ENCODE measurements at places on chromosomes 6 and 20.

DNA sequence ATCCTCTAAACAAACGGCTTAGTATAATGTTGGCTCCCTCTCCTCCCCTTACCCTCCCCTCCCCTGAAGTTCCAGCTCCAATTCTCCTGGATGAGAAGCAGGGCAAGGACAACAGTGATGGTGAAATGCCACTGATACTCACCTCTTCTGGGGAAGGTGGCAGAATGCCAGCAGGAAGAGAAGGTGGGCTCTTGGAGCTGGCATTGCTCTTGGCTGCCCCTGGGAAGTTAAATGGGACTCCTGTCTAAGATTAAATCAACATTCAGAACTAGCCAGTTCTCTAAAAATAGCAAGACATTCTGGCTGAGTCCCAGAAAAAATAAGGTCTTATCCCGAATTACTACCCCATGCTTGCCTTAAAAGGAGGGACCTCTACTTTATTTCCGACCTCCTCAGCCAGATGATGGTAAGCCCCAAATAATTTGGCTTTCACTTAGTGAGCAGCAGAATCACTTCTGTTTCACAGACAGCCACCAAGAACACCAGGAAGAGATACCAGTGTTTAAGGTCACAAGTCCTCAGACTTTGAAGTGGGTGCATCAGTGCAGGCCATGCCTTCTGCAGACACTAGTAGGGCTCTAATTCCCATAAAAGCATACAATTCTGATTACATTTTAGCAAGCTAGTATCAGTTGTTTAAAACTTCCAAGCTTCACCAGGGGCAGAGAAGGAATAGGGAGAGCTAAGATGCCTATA lies 46.0 kb upstream of the IL17A start:
- DNase-seq: no peak

DNA sequence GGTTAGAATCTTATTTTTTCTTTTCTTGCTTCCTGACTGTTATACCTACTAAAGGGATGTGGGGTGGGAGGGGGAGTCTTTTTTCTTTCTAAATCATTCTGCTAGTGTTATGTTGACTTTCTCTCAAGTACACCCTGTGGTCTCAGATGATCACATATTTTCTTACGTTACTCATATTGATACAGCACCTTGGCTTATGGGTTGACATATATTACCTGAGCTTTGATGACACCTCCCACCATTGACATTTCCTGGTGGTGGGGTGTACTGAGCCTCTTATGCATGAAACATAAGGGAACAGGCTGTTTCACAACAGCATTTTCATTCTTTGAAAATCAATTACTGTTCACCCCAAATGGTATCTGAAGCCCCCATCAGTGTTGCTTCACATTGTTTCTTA lies 169.8 kb downstream of the MMS22L start:
- no peak for DNase-seq

DNA sequence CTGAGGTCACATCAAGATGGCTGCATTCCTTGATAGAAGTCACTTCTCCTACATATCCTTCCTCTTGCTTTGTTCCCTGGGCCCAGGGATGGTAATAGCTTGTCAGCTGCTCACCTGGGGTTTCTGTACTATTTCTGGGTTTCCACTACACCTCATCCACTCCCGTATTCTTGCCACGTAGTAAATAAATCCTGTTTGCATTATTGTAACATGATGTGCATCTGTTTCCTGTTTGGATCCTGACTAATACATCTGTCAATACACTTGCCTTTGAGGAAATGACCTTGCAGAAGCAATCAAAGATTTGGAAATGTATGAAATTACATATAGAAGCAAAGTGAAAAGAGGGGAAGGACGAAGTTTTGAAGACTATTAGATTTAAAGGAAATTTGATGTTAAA lies 619.0 kb downstream of the PHF3 start:
- no peak for DNase-seq

DNA sequence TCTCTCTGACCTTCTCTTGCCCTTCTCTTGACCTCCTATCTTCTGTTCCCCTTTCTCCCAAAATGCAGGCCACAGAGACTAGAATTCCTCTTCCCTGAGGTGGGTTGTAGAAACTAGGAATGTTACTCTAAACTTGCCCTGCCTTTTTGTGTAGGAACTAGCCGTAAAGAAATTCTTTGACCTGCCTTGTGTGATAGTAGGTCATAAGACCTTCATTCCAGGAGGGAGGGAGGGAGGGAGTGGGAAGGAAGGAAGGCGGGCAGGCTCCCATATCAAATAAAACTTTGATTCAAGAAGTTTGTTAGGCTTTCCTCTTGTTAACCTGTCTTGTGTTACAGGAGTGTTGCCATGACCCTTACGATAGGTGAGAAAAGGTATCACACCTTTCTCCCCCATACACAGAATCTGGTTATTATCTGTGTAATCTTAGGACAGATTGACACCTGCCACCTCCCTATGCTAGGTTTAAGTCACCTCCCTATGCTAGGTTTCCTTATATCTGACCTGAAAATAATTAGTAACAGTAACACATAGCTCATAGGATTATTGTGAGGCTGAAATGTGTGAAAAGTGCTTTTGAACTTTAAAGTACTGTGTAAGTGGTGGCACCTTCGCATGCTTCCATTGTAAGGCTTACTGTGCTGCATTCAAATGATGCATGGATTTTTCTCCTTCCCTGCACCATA lies 32.6 kb upstream of the FUCA2 start:
- no peak for DNase-seq

GRCh38 chr6:158072083-158072721 lies 90.5 kb downstream of the SYNJ2 start:
- no peak for DNase-seq

GRCh38 chr6:35190306-35190705 lies 23.4 kb upstream of the SCUBE3 start:
- DNase-seq: no peak

GRCh38 chr6:83436674-83437073 lies 5.8 kb upstream of the ME1 start:
- no peak for DNase-seq

DNA sequence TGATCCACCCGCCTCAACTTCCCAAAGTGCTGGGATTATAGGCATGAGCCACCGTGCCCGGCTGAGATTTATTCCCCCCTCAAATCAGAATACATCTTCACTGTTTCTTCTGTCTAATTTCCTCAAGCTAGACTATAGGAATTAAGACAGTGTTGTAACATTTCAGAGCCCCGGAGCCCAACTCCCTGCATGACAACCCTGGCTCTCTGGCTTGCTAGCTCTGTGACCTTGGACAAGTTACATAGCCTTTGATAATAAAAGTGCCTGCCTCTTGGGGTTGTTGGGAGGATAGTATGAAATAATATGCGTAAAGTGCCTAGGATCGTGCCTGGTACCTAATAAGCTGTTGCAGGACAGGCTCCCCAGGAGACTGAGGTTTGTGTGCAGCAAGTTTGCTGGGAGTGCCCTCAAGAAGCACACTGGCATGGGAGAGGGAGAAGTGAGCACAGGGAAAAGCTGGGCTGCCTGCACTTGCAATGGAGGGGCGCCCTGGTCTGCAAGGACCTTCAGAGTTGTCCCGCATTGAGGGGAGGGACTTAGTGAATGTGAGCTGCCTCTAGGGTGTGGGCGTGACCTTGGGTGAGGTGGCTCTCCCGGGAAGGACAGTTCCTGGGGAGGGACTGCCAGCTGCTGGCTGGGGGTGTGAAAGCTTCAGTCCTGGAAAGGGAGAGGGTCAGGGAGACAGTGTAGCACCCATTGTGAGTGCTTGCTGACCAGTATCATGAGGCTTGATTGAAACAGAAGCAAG lies 43.4 kb downstream of the TAF8 start:
- DNase-seq: no peak

DNA sequence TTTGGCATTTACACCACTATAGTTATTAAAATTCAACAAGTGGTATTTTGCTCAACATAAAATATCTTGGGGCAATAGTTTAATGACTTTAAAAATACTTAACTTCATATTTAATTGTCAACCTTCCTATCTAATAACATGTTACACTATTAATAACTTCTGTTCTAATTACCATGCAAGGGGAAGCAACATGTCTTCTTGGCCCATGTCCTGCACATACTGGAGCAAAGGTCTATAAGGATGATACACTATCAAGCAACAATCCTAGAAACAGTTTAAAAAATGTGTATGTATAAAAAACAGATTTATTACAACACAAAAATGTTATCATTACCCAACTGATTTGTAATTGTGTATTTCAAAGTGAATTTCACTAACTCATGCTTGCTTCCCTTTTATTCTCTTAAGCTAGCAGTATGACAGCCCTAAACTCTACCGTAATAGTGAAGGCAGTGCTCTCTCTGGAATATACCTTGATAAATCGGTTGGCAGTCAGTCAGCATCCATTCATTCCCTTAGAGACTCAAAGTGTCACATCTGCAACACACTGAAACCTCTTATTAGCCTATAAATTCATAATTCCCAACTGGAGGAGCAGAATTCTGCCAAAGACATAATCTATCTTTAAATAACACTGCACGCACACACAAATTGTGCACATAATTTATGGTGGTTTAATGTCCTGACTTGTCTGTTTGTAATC lies 18.3 kb downstream of the CCNC start:
- DNase-seq: no peak

DNA sequence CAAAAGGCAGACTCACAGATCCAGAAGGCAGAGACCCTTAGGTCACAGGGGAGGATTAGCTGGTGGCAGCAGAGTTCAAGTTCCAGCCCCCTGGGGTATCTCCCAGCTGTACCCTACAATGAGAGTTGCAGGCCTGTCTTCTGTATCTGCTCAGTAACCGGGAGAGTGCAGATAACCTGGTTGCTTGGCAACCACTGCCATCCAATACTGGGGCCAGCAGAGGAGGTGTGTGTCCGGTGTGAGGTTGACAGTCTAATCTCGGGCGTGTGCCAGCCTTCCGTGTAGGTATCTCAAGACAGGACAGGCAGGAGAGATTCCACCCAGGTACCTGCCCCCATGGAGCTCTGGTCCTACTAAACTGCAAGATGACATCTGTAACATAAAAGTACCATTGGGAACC lies 56.6 kb upstream of the TBC1D7 start:
- DNase-seq: no peak

GRCh38 chr6:25138233-25138933 lies 140.8 kb upstream of the CARMIL1 start:
- no peak for DNase-seq

DNA sequence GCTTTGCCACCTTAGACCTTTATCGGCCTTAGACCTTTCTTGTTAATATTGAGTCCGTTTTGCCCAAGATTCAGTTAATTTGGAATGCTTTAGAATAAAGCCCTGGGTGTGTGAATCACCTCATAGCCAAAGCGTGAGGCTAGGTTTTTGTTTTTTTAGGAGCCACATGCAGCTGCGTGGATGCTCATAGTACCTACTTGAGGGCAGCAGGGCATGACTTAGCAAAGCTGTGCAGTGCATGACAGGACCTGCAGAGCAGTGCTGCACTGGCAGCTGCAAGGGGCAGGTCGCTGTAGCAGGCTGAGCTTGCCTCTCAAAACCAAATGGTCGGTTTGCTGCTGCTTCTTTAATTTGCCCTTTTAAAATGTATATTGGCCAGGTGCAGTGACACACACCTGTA lies 116.1 kb downstream of the JAG1 start:
- DNase-seq: no peak

GRCh38 chr6:22437665-22438064 lies 131.7 kb upstream of the HDGFL1 start:
- no peak for DNase-seq

- DNase-seq: no peak
Measured at GRCh38 chr20:33553516-33553915, 63.6 kb downstream of the CBFA2T2 start.

DNA sequence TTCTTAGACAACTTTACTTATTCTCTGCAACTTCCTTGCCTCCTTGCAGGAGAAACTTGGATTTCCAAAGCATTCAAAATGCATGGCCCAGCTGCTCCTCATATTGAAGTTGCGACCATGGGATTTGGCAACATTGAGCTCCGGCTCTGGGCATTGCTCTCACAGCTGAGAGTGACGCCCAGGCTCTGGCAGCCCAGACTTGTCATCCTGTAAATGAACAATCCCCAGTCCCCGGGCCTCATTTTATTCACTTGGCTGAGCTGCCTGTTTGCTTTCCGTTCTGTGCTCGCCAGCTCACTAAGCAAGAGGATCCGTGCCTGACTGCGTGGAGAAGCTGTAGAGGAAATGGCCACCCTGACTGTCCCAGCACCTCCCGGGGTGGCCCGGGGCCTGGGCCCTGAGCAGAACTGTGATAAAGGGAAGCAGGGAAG lies 119.5 kb upstream of the CD93 start:
- DNase-seq: no peak

- no peak for DNase-seq
Measured at GRCh38 chr6:118168421-118168820, 261.4 kb downstream of the SLC35F1 start.

DNA sequence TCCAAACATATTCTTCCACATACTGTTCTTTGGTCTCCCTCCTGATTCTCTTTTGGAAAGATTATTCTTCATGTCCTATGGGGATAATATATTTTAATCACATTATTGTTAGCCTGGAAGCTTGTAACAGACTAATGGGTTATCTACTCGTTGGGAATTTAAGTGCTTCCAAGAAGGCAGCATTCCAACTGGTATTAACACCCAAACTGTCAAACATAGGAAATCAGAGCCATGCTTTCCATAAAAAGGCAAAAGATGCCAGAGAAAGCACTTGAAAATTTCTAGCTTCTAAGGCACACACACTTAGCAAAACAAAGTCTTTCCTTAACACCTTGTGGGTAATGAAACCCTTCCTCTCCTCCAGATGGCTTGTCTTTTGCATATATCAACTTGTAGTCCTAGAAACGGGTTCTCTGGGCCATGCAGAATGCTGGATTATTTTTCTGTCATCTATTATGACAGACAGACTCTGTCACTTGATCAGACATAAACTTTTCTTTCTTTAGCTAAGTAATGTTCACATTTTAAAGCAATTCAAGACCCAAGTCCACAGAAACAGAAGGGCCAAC lies 41.5 kb downstream of the B4GALT5 start:
- DNase-seq: no peak

DNA sequence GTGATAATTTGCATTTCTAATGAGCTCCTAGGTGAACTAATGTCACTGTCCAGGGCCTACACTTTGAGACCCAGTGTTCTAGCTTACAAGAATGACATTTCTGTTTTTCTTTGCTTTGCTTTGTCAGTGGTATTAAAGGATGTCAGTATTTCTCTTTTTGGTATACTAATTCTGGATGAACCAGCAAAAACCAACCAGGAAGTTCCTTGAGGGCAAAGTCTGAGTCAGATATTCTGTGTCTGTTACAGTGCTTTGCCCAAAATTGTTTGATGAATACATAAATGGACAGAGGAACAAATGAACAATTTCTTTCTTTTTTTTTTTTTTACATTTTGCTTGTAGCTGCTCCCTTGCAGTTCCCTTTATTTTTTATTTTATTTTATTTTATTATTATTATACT lies 15.4 kb downstream of the COQ3 start:
- no peak for DNase-seq

DNA sequence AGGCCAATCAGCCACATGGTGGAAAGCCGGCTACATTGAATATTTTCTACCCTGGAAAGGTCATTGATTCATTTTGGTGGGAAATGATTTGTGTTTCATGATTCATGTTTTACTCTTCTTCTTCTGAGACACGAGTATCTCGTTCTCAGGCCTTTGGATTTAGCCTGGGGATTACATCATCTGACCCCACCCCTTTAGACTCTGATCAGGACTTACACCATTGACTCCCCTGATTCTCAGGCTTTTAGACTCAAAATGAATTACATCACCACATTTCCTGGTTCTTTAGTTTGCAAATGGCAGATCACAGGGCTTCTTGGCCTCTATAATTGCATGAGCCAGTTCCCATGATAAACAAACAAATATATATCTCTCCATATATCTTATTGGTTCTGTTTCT lies 228.8 kb downstream of the ADGRG6 start:
- no peak for DNase-seq

- no peak for DNase-seq
Measured at GRCh38 chr6:33813990-33814985, 10.5 kb upstream of the MLN start.
